ENCODE measurements at places on chromosomes 7 and 10. TPM values are rescaled to one million over a fixed set of nuclear protein-coding genes. Genes with fewer than 3 reads are reported as not detected.

PLEKHS1 gene
- not detected for total RNA-seq

ZNF853 gene
- 4.2 TPM for total RNA-seq

- no peak for DNase-seq
Observed at GRCh38 chr10:1517684-1518083, 219.6 kb downstream of the ADARB2 start.

- DNase-seq: no peak
Observed at GRCh38 chr10:86833969-86834368, 77.5 kb downstream of the BMPR1A start.

DNA sequence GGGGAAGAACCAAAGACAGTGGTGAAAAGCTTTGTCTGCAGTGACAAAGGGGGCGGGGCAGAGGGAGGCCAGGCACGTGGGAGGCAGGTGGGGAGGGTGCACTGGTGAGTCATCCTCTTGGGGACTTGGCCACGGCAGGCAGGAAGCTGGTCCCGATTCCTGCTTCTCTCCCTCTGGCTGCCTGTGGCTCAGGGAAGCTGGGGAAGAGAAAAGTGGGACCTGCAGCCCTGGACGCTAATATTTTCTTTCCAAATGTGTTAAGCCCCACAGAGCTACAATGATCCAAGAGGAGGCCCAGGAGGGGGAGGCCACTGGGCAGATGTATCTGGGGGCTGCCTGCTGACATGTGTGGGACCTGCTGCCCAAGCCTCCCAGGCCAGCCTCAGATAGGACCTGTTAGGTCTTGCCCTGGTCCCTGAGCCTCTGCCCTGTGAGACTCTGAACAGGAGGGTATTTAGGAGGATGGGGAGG, 231.8 kb downstream of the KCNMA1 start:
- DNase-seq: no peak

COPS6 gene
- total RNA-seq: 77.8 TPM

DNA sequence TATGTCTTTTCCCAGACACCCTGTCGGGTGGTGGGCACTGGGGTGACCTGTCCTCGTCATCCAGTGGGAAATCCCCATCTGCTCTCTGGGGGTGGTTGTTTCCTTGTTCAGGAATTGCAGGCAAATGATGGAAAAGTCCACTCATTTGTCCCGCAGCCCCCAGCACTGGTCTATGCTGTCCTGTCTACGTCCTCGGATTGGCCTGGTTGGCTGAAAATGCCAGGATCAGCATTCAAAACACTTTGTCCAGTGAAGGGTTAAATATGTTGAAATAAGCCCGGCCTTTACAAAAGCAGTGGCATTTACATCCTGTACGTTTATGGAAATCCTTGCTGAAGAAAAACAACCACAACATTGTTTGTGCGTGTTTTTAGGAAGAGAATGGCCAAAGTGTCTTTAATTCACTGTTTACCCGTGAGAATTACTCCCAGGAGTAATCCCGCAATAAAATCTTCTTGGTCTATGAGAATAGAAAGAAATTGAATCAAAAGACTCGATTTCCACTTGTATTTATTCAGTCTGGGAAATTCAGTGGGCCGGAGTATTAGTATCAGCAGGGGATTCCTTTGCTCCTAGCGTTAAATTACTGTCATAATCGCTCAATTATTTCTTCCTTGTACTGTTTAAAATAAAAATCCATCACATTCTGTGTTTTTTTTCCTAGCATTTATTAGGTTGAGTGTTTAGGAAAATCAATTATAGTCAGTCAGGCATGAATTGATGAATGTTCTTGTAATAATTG, 116.8 kb upstream of the SH2B2 start:
- DNase-seq: no peak

- DNase-seq: no peak
Observed at GRCh38 chr7:18402488-18403183, 92.9 kb upstream of the HDAC9 start.

MYPN gene
- total RNA-seq: not detected

GRCh38 chr10:4051641-4052151, 266.7 kb upstream of the KLF6 start:
- no peak for DNase-seq

DNA sequence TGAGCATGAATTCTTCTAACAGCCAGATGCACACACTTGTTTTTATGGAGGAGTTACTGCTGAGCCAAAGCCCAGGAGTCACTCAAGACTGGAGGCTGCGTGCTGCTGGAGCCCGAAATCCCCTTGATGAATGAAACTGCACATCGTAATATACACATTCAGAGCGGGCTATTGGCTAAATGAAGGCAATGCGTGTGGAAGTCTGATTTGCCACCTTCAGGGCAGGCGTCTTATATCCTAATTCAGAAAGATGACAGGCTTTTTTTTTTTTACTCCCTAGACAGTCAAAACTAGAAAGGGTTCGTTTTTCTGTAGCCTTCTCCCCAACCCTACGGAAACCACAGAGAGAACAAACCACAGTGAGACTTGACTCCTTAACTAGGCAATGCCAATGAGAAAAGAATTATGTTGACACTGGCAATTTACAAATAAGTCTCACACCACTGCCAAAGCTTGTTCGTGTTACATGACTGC, 227.2 kb upstream of the KLF14 start:
- DNase-seq: peak; percentile 51

C10orf105 gene
- total RNA-seq: 0.14 TPM

Measured in CD8-positive, alpha-beta T cell (primary cell).